Mesenchymal stem cell (in vitro differentiated cells and primary cell): ENCODE measurements at places on chromosomes 16 and 17.

- DNase-seq, result no peak
Observed at GRCh38 chr17:17420082-17420481, 56.7 kb upstream of the MED9 start.

GRCh38 chr17:77471984-77472461, 331.3 kb downstream of the SEC14L1 start:
- DNase-seq, result peak; percentile 88

DNA sequence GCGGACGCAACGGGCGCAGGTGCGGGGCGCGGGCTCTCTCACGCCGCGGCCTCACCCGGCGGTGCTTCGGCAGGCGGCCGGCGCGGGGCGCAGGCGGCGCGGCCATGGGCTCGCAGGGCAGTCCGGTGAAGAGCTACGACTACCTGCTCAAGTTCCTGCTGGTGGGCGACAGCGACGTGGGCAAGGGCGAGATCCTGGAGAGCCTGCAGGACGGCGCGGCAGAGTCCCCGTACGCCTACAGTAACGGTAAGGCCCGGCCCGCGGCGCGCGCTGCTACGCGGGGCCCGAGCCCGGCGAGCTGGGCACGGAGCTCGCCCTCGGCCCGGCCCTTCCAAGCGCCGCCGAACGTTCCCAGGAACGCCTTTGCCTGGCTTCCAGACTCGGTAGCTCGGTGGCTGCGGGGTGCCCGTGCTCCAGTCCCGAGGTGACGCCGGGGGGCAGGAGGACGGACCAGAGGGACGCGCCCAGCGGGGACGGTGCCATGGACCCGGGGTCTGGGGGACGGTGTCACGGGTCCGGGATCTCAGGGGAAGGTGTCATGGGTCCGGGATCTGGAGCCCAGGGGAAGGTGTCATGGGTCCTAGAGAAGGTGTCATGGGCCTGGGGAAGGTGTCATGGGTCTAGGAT, 435 bp downstream of the RAB40C start:
- peak; percentile 60 for DNase-seq

DNA sequence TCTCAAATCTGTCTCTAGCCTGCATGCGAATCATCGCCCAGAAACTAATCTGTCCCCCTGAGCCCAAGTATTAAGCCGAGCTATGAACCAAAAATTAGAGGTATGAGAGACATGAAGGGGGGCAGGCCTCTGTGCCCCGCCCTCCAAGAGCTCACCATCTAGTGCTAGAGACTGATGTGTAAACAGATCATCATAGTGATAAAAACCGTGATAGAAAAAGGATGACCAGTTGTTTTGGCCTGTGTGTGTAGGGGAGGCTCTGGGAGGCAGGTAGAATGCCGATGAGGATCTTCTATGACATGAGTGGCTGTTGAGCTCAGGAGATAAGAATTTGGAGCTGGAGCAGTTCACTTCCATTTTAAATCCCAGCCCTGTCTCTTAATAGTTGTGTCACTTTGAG, 89.1 kb upstream of the TBX2 start:
- DNase-seq, result no peak

DNA sequence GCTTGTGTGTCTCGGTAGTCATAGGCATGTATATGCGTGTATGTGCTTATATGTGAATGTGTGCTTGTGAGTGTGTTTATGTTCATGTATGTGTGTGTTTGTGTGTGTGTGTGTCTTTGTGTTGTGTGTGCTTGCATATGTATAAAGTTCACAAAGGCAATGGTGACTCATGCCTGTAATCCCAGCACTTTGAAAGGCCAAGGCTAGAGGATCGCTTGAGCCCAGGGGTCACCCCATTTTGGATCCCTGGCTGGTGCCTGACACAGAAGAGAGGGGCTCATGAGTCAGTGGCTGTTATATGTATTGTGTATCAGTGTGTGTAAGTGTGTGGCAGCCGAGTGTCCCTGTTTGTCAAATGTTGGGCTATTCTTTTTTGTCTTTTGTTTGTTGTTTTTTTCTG, 69.3 kb downstream of the ABCC1 start:
- DNase-seq, result peak; percentile 76

DNA sequence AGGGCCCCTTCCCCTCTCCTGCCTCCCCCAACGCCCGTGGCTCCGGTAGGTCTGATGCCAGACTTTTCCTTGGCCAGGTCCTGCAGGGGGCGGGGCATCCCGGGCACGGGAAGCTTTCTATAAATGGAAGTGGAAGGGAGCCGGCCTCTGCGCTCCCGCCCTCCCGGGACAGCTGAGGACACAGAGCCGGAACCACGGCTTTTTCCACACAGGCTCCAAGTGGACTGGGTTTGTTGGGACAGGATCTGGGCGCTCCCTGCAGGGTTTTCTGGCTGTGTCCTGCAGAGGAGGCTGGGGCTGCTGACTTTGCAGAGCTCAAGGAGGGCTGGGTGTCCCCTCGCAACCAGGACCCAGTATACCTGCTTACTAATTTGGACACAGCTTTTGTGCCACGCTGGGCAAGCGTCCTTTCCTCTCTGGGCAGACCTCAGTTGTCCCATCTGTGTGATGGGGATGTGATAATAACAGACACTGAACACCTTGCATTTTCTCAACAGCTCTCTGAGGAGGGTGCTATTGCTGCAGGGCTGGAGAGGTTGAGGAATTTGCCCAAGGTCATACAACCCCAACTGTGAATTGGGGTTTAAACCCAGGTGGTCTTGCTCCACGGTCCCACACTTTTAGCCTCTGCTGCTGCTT, 1.8 kb downstream of the TNS4 start:
- peak; percentile 79 for DNase-seq

DNA sequence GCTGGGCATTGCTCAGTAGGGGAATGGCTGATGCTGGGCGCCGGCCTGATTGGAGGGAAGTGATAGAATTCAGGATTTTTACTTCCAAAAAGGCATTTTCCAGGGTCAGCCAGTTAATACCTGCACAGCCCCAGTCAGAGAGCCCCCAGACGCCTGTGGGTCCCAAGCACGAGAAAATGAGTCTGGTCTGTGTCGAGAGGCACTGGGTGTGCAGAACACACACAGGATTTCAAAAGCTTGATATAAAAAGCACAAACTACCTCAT, 164.6 kb upstream of the TNRC6C start:
- DNase-seq, result no peak

DNA sequence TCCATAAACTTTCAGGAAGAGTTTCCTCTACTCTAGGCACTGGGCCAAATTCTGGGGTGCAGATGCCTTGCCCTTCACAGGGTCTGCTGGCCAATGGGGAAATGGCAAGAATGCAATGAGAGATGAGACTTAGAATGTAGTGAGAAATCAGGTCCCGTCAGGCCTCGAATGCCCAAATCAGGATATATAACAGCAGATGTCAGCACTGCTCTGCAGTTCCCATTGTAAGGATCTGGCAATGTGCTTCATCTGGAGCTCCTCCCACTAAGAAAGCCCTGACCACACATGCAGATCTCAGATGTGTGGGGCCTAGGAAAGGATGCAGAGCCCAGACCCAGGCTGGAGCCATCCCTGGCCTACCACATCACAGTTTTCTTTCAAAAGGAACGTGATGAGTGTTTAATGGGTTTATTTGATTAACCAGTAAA, 13.9 kb upstream of the LPCAT2 start:
- DNase-seq, result peak; percentile 89

DNA sequence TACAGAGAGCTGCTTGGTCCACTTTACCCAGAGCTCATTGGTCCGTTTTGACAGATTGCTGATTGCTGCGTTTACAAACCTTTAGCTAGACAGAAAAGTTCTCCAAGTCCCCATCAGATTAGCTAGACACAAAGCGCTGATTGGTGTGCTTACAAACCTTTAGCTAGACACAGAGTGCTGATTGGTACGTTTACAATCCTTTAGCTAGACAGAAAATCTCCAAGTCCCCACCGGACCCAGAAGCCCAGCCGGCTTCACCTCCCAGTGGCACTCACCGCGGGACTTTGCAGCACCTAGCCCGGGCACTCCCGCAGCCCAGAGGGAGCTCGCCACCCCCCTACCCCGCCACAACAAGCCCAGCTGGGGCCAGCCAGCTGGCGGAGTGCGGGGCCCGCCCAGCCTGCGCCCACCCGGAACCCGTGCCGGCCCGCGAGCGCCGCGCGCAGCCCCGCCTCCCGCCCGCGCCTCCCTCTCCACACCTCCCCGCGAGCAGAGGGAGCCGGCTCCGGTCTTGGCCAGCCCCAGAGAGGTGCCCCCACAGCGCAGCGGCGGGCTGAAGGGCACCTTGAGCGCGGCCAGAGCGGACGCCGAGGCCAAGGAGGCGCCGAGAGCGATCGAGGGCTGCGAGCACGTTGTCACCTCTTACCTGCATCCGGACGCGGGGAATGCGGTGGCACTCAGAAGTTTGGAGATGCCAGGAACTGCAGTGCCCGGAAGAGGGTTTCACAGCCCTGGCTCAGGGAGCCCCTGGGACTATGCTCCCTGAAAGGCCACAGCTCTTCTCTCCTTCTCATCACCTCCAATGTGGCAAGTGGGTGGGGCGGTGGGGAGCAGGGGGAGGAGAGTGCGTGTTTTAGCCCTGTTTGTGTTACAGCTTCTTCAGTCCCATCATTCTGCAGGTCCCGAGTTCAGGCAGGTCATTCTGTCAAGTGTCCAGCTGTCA, 1504.5 kb downstream of the CDH11 start:
- DNase-seq, result peak; percentile 15

DNA sequence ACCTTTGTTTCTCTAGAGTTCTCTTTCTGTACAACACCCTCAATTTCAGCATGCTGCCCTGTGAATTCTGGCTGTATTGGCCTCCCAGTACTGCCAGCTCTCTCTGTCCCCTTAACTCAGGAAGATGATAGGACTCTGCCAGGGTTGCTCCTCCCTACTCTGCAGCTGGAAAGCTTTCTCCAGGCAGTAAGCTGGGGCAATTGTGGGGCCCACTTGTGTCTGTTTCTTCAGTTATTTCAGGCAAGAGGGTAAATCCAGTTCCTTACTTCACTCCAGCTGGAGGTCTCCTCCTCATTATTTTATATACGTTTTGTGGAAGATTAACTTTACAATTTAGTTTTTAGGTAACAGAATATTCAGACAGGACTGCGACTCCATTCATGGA, 9.9 kb downstream of the C17orf100 start:
- no peak for DNase-seq

DNA sequence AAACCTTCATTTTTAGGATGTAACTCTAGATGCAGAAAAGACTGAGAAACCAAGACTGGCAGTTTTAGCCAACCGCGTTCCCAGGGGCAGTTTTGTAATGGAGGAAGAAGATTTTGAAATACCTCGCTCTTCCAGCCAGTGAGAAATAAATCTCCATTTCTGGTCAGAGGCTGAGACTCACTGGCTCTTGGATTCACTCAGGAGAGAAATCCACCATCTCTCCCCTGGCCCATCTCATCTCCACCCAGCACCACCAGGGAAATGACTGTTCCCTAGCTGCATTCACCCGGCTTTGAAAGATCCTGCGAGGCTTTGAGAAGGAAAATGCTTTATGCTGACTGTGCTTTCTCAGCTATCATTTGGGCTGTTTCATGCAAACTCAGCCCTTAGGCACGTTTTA, 185.2 kb downstream of the SOX9 start:
- DNase-seq, result peak; percentile 42

GRCh38 chr17:51718983-51719382, 439.5 kb downstream of the CA10 start:
- no peak for DNase-seq

DNA sequence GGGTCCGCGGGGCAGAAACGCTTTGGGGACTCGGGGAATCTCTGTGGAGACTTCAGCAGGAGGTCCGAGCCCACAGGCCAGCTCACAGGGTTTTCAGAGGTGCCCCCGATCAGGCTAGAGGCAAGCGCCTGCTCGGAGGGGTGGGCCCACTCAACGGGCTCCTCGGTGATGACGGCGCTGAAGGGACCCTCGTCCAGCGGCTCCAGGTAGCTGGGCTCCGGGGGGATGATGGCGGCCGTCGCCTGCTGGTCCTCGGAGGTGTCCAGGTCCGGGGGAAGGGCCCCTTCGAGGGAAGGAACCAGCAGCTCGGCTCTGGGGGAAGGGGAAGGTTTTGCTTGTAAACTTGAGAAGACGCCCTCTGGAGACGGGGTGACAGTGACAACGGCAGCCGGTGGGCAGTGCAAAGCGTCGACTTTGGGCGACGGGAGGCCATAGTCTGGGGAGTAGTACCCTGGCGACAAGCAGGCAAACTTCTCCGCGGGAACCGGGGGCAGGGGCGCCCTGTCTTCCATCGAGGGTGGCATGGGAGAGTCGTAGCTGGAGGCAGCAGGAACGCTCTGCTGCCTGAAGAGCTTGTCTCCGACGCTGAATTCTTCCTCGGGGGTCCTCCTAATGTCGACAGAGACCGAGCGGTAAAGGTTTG, 63.2 kb downstream of the ZNF778 start:
- no peak for DNase-seq

- no peak for DNase-seq
Observed at GRCh38 chr17:33905338-33905800, 349.7 kb upstream of the CCL2 start.

GRCh38 chr16:2178321-2179106, 17.9 kb downstream of the CASKIN1 start:
- DNase-seq, result no peak

DNA sequence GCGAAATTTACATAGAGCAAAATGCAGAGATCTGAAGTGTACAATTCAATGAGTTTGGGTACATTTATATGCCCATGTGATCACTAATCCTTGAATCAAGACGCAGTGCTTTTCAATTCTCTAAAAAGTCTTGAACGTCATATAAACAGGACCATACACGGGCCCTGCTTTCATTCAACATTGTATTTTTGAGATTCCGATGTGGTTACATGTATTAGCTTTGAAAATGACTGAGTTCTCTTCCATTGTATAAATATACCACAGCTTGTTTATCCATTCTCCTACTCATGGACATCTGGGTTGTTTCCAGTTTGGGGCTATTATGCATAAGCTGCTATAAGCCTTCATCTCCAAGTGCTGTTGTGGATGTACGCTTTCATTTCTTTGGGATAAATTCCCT, 45.5 kb downstream of the ZCCHC14 start:
- peak; percentile 91 for DNase-seq

DNA sequence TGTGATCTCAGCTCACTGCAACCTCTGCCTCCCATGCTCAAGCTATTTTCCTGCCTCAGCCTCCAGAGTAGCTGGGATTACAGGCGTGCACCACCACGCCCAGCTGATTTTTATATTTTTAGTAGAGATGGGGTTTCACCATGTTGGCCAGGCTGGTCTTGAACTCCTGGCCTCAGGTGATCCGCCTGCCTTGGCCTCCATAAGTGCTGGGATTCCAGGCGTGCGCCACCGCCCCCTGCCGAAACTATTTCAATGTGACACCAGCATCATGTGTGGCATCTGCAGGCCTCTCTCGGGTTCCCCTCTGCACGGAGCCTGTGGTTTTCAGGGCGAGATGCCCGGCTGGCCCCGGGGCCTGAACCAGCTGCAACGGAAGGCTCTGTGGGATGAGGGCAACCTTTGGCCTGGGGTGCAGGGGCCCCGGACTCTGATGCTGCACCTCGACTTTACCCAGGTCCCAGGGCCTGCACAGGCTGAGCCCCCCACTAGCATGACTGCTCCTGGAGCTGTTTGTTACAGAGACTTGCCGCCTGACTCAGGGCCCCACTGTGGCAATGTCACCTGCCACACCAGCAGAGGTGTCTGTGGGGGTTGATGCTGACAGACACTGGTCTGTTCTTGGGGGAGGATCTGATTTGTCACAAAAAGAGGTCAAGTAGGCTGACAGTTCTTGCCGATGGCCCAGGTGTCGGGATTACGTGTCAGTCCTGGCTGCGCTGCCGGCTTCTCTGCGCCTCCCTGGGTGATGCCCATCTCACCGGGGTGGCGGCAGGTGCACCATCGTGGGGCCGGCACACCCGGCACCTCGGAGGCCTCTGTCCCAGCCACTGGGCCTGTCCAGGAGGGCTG, 8.6 kb upstream of the TEX19 start:
- no peak for DNase-seq
